ENCODE measurements at places on chromosomes 2 and 18.

GRCh38 chr2:205685314-205686055, 3.2 kb downstream of the NRP2 start:
- peak; percentile 10 for DNase-seq

GRCh38 chr18:6626457-6626856, 103.1 kb upstream of the ARHGAP28 start:
- no peak for DNase-seq

DNA sequence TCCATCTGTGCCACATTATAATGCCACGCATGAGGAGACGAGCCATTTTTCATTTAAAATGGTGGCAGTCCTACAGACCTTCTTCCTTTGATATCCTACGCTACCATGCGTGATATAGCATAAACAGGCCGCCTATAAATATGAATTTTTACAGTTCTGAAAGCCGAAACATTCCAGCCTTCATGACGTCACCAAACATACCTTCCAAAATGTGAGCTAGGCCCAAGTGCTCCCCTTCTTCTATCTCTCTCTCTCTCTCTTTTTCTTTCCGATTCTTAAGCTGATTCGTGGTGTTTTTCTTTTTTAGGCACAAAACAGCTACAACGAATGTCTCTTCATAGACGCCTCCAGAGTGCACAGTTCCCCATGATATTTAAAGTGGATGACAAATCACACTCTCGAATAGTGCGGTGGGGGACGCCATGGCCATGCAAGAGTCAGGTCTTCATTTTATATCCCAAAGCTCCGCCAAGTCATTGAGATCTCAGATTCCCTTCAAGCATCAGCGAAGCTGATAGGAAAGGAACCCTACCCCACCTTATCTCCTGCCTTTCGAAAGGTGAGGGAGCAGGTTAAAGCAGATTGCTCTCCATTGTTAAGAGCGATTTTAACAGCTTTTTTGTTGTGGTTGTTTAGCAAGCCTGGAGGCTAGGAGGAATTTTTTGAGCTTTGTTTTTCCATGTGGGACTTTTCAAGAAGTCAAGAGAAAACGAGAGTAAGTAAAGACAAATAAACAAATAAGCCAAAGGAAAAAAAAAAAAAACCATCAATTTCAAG, 436.3 kb downstream of the CMPK2 start:
- no peak for DNase-seq

- DNase-seq: peak; percentile 66
Measured at GRCh38 chr2:61017003-61017555, 441 bp upstream of the PEX13 start.

DNA sequence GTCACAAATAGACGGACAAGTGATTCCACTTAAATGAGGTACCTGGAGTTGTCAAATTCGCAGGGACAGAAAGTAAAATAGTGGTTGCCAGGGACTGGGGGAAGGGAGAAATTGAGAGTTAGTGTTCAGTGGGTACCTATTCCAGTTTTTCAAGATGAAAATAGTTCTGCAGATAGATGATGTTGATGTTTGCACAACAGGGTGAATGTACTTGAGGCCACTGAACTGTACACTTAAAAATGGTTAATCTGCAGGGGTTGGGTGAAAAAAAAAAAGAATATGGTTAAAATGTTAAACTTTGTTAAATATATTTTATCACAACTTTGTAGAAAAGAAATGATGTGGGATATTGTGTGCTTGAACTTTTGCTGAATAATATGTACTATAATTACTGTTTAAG, 102.3 kb downstream of the NCK2 start:
- DNase-seq: no peak

GRCh38 chr2:147623328-147623727, 221.5 kb upstream of the ACVR2A start:
- no peak for DNase-seq

DNA sequence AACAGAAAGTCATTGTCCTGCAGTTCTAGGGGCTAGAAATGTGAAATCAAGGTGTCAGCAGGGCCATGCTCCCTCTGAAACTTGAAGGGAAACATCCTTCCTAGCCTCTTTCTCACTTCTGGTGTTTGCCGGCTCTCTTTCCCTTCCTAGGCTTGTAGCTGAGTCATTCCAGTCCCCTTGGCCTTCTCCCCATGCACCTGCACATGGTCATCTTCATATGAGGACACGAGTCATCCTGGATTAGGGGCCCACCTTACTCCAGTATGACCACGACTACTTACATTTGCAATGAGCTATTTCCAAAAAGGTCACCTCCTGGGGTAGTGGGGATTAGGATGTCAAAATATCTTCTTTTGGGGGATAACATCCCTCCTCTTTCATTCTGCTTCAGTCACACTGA, 168.5 kb upstream of the CXCR4 start:
- DNase-seq: no peak

GRCh38 chr2:86625096-86625495, 1.4 kb upstream of the RNF103 start:
- DNase-seq: no peak

All from DMS153 (cell line).